ENCODE measurements at places on chromosomes 7 and 10.

- no peak for DNase-seq
These were observed 13.8 kb upstream of the ZRANB1 start for GRCh38 chr10:124928087-124928486.

DNA sequence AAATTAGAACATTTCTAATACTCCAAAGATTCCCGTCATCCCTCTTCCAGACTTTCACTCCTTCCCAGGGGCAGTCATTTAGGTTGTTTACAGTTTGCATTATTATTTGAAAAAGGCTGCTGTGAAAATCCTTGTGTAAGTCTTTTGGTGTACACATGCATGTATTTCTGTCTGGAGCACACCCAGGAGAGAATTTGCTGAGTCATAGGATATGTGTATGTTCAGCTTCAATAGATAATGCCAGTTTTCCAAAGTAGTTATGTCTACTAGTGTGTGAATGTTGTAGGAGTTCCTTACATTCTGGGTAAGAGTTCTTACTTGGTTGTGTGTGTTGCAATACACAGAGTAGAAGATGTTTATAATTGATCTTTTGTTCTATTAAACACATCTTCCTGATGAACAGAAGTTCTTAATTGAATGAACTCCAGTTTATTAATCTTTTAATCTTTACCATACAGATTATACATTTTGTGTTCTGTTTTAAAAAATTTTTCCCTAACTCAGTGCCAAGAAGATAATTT is 25.3 kb downstream of the CROT start:
- no peak for DNase-seq

DNA sequence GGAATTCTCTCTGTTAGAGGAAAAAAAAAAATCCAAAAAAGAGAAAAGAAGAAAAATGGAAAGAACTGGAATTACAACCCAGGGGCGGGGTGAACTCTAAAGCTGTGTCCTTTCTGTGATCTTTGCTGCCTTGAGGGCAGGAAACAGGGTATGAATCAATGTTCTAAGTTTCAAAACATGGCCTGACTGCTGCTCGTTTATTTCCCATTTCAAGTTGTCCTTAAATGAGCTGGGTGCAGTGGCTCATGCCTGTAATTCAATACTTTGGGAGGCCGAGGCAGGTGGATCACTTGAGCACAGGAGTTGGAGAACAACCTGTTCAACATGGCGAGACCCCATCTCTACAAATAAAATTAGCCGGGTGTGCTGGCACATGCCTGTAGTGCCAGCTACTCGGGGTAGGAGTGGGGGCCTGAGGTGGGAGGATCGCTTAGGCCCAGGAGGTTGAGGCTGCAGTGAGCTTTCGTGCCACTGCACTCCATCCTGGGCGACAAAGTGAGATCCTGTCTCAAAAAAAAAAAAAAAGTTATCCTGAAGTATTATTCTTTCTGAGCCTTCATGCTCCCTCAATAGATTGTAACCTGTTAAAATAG is 24.7 kb upstream of the TFAM start:
- no peak for DNase-seq

DNA sequence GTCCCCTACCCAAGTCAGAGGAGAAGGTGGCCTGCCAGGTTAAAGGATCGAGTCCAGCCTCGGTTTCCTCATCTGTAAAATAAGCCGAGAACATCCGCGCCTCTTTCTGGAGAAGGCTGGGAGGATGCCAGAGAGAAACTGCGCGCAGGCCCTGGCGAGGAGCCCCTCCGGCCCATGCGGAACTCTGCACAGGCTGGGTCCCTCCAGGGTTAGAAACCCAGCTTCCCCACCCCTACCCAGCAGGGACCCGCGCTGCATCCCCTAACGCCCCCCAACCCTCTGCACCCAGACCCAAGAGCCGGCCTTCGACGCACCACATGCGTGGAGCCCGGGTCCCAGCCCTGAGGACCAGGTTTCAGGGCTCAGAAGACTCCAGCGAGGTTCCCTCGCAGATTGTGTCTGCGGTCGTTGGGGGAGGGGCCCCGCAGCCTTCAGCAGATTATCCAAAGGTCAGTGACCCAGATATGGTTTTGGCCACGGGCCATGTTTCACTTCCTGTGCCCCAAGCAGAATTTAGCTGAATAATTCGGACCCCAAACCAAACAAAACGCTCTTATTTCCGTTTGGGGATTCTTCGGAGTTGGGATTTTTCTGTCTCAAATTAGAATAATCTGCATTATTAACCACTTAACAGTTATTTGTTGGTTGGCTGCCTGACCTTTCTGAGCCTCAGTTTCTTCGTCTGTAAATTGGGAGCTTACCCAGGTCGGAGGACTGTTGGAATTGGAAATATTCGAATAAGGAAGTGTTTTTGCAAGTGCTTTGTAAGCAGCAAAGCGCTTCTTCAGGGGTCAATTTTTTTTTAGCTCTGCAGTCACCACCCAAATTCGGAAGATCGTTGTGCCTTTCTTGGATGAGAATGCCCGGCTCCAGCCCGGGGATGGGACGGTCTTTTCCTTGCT is 167.7 kb downstream of the UBE2H start:
- peak; percentile 13 for DNase-seq

DNA sequence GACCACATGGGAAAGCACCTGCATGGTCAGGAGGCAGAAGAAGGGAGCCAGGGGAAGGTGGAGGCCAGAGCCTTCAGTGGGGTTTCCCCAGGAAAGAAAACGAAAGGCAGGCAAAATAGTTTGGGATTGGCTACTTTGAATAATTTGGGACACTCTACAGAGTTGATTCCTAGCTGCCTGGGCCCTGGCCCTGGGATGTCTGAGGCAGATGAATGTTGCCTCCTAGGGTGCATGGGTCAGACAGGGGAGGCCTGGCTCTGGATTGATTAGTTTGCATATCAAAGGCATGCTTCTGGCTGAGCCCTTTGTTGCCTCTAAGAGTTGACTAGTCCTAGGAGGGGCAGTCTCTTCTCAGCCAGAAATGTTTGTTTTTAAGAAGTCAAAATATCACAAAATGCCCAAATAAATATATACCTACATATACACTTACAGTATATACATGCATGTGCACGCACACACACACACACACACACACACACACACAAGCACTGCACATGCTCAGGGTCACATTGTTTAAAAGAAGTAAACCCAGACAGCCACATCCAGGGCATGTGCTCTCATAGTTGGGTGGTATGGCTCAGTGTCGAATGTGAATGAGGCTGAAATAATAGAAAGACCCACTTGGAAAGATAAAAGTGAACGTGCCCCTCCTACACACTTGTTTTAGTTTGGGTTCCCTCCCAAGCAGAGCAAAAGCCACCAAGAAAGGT is 184.2 kb downstream of the GPAM start:
- DNase-seq, result no peak

- DNase-seq, result no peak
These were observed 309.0 kb upstream of the IMMP2L start for GRCh38 chr7:111871283-111871682.

DNA sequence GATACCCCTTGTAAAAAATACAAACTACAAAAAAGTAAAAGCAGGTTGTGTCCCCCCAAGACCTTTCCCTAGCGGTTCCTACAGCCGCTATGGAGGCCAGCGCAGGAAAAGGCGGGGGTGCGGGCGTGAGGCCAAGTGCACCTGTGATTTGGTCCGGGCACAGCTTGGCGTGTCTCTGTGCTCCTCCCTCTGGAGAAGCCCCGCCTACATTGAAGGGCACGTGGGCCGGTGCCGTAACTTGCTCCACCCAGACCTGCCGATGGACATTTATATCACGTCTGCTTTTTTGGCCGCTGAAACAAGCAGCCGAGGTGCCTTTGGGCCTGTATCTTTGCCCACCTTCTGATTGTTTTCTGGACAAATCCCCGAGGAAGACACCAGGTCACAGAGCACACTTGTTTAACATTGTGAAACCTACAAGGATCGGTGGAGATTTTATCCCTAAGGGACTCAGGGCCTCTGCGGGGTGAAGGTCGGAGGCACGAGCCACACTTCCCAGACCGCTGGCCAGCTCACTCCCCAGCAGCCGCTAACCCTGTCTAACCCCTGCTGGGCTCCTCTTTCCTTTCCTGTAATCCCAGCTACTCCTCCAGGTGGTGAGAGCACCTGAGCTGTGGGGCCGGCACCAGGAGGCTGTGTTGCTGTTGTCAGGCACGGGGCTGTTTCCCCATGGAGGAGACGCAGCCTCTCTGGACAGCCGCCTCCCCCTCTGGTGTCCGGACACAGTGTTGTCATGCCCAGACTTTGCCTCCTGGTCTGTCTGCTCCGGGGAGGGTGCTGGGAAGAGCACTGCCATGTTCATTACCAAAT is 18.8 kb upstream of the INPP5A start:
- DNase-seq, result peak; percentile 29

DNA sequence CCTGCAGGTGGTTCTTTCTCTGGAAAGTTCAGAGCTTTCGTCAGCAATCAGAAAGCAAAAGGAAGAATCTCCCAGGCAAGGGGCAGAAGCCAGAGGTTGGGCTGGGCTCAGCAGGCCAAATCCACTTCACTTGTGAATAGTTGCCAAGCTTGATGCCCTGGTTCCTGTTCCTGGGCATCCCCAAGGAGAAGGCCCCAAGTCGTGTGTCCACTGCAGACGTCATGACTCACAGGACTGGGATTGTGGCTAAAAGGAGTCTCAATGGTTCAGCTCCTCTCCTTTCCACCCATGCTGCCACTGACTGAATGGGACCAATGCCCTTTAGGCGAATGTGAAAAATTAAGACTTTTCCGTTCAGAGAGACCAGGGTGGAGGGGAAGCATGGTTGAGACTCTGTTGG is 38.6 kb upstream of the TRIM8 start:
- no peak for DNase-seq

- DNase-seq, result peak; percentile 56
These were observed 18.6 kb downstream of the RABGEF1 start for GRCh38 chr7:66758950-66759628.

DNA sequence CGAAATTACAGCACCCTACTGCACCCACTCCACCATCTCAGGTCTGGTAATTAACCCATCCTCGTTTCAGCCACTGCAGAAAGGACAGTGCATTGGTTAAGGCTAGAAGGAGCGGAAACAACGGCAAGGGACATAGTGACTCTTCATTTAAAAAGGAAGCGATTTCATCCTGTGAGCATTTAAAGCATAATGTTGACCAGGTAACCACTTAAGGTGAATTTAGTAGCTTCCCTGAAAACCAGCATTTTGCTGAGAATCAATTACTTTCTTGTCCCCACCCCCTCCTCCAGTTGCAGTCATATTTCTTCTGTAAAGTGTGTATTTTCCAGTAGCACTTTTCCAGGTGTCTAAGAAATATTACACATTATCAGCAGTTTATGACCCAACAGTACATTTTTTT is 821 bp upstream of the JAZF1 start:
- no peak for DNase-seq
